ENCODE measurements at places on chromosomes 5 and 9.

GRCh38 chr9:70466976-70467561 is 52.6 kb upstream of the KLF9 start:
- DNase-seq = peak; percentile 73

DNA sequence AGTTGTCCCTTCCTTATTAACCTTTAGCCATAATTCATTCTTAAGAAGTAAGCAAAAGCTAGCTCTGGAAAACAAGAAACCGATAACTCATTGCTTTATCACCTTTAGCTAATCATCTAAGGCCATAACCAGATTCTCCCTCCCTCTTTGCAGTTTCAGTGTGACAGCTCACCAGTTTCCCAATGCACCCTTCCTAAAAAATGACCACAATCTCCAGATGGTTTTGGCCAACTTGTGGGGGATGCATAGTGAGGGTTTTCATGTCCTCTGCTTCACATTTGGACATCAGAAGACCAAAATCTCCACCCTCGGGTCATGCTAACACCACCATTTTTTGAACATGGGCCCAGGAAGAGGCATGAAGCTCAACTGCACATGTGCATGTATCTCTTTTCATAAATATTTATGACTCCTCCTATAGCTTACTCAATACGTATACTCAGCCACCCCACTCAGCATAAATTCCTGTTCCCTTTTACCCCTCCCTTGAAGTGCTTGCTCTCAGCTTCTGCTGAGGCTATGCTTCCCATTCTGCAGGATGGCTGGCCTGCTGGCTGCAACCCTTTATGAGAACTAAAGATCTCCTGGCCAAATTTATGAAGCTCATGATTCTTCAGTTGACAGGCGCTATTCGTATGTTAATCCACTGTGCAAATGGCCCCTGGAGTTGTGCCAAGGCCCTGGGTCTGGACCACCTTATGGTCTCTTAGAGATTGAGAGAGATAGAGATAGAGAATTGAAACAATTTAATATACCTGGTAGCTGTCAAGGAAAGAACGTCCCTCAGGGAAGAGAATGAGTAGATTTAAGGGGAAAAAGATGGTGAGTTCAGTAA is 14.8 kb downstream of the PPP3R2 start:
- no peak for DNase-seq

DNA sequence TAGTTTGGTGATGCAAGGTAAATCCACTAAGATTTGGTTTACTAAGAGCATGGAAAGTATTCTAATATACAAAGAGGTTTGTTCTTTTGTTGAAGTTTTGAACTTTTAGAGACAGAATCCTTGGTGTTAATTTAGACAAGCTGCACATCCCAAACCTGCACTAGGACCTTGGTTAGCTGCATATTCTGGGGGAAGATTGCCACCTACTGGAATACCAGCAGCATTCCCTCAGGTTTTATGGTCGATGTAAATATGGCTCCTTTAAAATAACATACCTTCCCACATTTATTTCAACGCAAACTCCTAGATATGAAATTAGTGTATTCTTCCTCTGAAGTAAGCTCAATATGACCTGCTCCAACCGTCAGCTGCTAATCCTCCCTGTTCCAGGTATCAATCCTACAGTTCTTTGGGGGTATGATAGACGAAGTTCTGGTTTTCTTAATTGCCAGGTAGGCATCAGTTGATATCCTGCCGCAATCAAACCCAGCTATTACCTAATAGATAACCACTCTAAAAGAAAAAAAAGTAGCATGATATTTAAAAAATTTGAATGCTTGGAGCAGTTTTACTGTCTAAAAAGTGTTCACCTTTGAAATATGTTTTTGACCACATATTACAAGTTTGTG is 624.1 kb downstream of the ISL1 start:
- no peak for DNase-seq

DNA sequence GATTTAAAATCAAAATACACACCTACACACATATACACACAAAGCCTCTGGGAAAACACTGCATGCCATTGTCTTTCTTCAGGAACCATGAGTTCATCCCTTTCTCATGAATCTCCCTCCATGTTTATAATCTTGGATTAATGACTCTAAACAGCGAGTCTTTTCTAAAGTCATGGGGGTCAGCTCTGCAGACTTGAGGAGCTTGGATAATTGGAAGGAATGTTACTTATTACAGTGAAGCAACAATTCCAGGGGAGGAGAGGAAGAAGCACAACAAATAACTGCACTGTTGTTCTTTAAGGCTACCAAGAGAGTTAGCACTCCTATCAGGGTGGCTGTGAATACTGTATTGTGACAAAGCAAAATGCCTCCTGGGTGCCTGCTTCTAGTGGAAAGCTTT is 444.7 kb downstream of the ANXA1 start:
- DNase-seq = no peak

- DNase-seq = no peak
Observed at GRCh38 chr5:9829621-9830020, 199.5 kb upstream of the TAS2R1 start.

DNA sequence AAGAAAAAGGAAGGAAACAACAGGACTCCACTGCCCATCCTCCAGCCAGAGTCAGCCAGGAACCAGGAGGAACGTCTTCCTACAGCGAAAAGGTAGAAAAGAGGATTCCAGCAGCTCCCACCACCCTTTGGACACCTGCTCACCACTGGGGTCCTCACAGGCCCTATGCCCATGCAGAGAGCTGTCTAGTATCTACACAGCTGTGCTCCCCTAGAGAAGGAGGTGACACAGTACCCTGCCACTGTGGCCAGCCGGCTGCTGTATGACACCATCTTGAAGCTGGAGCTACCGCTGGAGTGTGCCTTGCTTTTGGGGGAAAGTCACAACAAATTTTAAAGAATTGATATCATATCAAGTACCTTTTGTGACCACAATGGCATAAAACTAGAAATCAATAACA is 92.6 kb downstream of the GTF3C4 start:
- DNase-seq = no peak

GRCh38 chr5:112161392-112161748 is 257.7 kb downstream of the EPB41L4A start:
- DNase-seq = no peak

DNA sequence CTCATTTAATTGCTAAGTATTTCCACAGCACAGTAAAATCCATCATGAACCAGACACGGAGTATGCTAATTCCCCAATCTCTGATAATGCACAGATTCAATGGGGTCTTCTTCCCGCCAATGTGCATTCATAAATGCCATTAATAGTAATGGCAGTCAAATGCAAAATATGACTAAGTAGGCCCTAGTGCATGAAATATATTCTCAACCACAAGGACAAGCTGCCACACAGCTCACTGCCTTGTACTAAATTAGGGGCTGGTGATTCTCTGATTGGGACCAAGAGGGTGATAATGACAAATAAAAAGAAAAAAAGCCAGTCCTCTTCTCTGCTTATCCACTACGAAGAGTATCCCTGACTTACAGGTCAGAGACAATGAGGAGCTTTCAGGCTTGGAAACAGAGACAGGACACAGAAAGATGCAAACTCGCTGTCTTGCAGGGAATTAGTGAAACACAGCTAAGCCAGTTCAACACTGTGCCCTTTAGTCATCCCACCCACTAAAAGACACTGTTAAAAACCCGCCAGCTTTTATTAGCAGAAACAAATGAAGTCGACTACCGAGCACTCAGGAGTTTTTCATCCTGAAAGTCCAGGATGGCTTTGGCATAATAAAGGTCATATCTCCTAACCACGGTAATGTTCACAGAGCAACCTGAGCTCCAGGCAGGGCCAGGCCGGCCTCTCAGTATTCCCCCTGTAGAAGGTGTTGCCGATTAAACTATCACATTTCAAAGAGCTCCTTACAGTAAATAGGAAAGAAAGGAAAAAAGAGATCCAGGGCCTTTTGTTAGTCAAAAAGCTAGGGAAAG is 148.1 kb downstream of the EBF1 start:
- no peak for DNase-seq

GRCh38 chr5:107671742-107672210 is 1.0 kb upstream of the EFNA5 start:
- no peak for DNase-seq

- no peak for DNase-seq
Observed at GRCh38 chr9:135736272-135736978, 34.4 kb downstream of the KCNT1 start.

DNA sequence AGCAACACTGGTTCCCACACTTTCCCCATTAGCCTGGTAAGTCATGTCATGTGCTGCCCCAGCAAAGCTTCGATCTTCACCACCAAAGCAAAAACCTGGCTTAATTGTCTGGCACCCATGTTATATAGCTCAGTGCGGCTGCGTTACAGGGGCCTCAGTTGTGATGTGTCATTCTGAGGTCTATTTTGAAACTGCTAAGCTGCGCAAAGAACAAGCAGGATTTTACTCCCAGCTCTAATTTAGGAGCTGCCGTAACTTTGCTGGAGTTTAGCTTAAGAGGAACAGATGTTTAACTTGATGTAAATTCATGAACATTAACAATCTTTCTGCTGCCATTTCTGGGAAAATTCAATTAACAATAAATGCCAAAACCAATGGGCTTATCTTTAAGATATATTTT is 274.1 kb downstream of the HSPA4 start:
- DNase-seq = no peak

DNA sequence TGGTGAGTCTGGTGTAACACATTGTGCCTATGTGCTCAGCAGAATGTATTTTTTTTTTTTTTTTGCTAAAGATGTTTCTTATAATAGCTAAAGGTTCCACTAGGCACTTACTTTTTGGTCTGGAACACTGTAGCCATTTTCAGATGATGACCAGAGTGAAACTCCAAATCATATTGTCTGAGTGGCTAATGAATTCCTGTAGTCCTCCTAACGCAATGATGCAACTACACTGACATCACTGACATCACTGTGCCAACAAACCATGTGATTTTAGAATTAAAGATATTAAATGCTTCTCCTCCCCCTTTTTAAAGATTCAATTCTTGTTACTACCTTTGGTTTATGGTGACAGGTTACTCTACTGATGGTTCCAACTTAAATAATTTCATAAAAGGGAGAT is 28.8 kb downstream of the JAKMIP2 start:
- DNase-seq = no peak

DNA sequence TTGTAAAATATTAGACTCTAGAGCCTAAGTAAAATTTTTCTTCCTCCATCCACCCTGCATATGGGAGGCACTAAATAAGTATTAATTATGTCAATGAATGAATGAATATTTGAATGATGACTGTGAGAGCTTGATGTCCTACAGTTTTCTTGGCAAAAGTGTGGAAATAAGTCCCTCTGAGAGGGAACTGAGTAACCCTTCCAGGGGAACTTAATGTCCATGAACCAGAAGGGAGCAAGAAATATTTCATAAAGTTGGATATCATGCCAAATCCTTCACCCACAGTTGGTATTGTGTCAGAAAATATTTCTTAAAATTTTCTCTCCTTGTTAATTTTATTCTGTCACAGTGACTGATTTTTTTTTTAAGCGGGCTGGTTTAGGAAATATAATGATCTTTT is 36.6 kb downstream of the NNT start:
- no peak for DNase-seq

DNA sequence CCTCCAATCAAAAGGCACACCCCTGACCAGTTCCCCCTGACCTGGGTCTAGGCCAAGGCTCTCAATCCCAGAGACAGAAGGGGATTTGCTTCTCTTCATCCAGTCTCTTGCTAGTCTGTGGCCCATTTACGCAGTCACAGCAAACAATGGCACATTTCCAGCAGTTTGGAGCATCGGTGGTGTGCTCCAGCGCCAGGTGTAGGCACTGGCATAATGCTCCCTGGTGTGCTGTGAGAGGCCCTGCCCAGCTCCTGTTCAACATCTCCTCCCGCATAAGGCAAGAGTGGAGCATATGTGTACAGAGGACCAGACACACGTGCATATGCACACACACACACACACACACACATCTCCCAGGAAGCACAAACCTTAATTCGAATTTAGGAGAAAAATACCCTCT is 79.5 kb upstream of the ERCC6L2 start:
- DNase-seq = no peak

GRCh38 chr9:15967068-15967467 is 414.2 kb downstream of the CCDC171 start:
- DNase-seq = no peak

DNA sequence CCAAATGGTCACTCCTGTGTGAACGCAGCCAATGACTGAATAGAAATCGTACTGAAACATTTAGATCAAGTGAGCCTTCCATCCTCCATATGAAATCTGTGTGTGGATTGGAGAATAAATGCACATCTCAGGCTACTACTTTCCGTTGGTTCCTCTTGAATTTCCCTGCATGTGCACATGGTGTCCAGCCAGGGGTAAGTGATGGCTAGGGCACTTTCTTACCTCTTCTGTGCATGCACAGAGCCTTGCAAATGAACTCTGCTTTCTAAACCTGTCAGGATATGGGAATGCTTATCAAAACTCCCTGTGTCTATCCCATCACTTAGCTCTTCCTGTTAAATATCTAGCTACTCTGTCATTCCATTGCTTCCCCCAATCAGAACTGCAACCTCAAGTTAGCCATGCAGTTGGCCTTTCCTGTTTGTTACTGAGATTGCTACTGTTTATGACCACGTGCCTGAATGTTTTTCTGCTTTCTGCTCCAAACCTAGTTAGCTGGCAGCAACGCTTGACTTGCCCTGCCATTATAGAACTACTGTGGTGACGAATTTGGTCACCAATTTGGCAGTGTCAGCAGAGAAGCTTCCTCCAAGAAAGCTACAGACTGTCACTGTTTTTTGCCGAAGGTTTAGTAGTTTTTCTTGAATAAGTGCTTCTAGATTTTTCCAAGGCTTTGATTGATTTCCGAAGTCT is 661.6 kb downstream of the LRRC70 start:
- no peak for DNase-seq

GRCh38 chr5:149761461-149761860 is 31.4 kb downstream of the PPARGC1B start:
- no peak for DNase-seq

- DNase-seq = no peak
Observed at GRCh38 chr9:2493109-2493508, 128.5 kb upstream of the VLDLR start.

DNA sequence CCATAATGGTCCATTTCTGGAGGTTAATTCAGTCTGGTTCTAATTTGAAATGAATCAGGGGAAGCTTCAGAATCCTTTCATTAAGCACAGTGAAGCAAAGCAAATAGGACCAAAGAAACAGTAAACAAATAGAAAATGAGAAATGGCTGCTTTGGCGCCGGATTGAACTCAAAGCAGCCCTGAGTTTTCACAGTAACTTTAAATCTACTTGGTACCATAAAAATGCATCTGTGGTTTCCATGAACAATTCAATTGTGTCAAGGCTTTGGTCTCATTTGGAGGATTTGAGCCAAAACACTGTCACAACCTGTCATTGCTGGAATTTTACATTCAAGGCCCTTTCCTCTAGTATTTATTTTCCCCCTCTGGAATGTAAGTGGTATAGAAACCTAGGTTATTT is 25.9 kb upstream of the DAPK1 start:
- no peak for DNase-seq

DNA sequence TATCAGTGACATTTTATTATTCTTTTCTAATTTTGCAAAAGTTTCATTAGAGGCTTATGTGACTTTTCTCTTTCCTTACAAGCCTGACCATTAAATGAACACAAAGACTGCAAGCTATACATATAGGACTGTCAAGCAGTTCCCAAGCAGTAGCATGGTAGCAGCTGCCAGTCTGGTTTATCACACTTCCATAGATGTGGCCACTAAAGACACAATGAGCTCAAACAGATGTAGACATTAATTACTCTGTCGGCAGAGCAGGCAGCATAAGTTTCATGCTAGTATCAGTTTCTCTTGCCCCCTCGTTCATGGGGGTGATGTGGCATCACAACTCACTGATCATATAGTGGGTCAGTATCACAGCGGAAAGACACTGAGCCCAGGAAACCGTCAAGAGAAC is 89.5 kb downstream of the CDH10 start:
- DNase-seq = no peak
